ENCODE measurements at places on chromosomes 13 and 19.
A peak's percentile ranks its signal among the peaks of the same experiment; 100 is the strongest.

GRCh38 chr19:47001584-47001983 lies 18.1 kb upstream of the NPAS1 start:
- no peak for DNase-seq

DNA sequence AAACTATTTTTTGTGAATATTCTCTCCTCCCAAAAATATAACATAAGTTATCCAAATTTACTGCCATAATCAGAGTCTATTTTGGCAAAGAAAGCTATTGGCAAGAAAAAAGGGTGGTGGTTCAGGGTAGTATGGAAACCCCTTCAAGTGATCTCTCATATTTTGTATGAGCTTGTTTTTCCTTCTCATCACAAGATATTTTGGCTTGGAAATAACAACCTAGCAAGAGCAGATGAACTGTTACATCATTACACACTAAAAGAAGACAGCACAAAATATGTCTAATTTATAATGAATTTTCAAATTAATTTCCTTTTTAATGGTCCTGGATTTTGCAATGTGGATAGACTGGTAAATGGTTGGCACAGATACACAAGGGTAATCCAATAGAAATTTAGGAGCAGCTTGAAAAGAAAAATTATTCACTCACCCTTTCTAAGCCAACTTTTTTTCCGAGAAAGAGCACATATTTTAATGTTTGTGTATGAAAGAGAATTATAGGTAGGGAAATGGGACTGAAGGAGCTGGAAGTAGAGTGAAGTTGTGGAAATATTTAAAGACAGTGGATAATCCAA lies 225.1 kb downstream of the EFNB2 start:
- DNase-seq = no peak

DNA sequence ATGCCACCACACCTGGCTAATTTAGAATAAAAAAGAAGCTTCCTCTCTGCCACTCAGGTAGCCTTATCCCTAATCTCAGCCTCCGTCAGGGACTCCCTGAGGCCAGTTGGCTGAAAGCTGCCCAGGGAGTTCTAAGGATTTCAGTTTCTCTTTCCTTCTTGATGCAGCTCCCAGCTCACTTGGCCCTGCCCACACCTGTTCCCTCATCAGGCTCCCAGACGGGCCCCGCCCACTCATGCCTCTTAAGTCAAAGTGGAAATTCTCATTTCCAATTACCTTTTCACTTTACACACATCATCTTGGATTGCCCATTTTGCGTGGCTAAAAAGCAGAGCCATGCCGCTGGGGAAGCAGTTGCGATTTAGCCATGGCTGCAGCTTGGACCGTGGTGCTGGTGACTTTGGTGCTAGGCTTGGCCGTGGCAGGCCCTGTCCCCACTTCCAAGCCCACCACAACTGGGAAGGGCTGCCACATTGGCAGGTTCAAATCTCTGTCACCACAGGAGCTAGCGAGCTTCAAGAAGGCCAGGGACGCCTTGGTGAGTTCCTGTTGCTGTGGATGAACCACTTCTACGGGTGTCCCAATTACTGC lies at the start of gene IFNL1:
Gene IFNL1, plus strand, starts transcription at position 353 of the 591 bp plus-strand sequence. Its CDS starts 15 bp downstream, at position 368.
- no peak for DNase-seq

GRCh38 chr13:28271056-28271840 lies 132.9 kb downstream of the PAN3 start:
- no peak for DNase-seq

GRCh38 chr13:51589793-51590192 lies 5.5 kb downstream of the WDFY2 start:
- no peak for DNase-seq

GRCh38 chr13:91323349-91323748 lies 24.1 kb upstream of the MIR17HG start:
- no peak for DNase-seq

GRCh38 chr13:41577436-41577835 lies 120.1 kb downstream of the RGCC start:
- DNase-seq = no peak

GRCh38 chr13:43304945-43305344 lies 281.6 kb downstream of the DNAJC15 start:
- DNase-seq = no peak

DNA sequence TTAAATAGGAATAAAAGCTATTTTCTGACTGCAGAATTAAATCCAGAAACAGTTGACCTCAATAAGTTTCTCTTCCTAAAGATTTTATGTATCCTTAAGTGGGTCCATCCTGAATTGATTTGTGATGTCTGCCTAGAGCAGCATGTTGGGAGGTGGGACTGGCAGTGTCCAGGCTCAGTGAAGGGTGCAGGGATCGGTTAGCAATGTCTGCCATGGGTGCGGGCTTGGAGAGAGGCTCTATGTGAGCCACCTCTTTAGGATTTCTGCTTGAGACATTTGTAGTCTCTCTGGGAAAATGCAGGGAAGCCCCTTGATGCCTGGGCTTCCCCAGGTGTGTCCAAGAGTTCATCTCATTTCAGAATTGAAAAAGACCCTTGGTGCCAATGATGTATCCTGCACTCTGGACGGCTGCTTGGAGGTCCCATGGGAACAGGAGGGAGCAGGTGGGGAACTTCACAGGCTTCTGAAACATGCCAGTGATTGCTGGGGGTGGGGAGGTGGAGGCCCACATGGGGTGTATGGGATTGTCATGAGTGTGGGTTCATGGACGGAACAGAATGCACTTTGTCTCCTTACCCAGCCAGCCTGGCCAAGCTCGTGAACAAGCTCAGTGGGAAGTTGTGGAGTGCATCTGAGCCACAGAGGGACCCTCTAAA lies 6.2 kb upstream of the COLGALT1 start:
- no peak for DNase-seq

DNA sequence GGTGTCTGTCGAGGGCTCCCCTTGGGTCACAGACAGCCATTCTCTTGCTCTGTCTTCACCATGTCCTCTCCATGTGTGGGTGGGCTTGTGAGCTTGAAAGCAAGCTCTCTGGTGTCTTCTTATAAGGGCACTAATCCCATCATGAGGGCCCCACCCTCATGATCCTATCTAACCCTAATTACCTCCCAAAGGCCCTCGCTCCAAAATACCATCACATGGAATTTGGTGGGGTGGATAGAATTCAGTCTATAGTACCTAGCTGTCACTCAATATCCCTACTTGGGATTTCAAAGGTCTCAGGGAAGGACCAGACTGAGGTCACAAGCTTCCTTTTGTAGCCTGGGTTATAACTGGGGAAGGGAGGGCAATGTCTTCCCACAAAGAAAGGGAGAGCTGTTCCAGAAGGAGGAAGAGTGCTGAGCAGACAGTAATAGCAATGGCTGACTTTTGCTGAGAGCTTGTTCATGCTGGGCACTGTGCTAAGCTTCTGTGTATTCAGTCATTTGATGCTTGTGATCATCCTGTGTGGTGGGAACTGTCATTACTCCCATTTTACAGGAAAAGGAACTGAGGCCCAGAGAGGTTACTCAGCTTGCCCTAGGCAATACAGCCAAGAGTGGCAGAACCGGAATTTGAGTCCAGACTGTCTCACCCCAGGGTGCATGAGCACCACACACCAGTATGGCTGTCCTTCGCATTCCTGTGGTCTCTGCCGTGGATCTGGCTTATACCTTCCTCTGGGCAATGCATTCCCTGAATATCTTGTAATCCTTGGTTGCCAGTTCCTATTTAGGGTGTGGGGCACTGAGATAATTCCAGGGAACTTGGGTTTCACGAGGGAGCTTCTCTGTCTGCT lies 8.2 kb downstream of the FXYD5 start:
- no peak for DNase-seq

- DNase-seq = no peak
Measured at GRCh38 chr19:32269831-32270230, 75.6 kb upstream of the ZNF507 start.

DNA sequence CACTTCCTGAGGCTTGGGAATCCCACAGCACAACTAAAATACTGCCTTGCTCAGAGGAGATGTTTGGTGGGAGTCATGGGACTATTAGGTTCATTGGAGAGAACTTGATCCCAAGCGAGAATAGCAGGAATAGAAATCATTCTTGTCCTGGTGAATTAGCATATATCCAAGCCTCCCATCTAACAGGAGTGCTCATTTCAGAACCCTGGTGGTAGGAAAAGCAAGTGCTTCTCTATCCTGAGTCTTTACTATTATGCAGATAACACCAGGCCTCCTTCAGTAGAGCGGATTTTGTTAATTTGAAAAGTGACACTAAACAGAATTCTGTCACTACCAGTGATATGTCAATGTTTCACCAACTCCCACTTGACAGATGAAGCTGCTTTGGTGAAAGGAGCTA lies 199.5 kb downstream of the ATP8A2 start:
- DNase-seq = no peak

- no peak for DNase-seq
Measured at GRCh38 chr13:27023385-27024073, 148.1 kb downstream of the USP12 start.

- no peak for DNase-seq
Measured at GRCh38 chr13:84997858-84998257, 801.4 kb downstream of the SLITRK6 start.

- DNase-seq = no peak
Measured at GRCh38 chr13:64428196-64428595, 2801.9 kb downstream of the PCDH9 start.

- DNase-seq = no peak
Measured at GRCh38 chr19:6450166-6450565, 9.4 kb downstream of the SLC25A23 start.

DNA sequence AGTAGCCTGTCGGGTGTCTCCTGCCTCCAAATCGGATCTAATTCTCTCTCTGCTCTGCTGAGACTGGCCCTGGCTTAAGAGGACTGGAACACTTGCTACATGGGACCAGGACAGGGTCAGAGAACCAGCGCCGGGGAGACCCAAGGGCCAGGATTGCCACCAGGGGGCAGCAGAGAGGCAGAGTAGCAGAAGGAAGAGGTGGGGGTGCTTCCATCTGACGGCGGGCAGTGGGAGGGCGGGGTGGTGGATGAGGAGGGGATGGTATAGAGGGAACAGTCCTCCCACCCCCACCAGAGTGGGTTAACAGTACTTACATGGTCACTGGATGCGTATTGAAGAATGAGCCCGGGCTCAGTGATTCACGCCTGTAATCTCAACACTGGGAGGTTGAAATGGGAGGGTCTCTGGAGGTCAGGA lies 11.9 kb downstream of the SELENOW start:
- DNase-seq = peak; percentile 97

DNA sequence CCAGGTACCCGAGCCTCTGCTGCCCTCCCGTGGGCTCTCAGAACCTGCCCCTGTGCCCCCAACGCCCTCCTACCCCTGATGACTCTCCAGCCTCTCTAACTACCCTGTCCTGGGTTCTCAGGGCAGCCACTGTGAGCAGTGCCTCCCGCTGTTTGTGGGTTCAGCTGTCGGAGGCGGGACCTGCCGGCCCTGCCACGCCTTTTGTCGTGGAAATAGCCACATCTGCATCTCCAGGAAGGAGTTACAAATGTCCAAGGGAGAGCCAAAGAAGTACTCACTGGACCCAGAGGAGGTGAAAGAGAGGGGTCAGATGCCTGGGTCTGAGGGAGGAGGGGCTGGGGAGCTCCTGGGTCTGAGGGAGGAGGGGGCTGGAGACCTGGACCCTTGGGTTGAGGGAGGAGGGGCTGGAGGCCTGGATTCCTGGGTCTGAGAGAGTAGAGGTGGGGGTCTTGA lies 20.0 kb downstream of the CNFN start:
- DNase-seq = no peak

DNA sequence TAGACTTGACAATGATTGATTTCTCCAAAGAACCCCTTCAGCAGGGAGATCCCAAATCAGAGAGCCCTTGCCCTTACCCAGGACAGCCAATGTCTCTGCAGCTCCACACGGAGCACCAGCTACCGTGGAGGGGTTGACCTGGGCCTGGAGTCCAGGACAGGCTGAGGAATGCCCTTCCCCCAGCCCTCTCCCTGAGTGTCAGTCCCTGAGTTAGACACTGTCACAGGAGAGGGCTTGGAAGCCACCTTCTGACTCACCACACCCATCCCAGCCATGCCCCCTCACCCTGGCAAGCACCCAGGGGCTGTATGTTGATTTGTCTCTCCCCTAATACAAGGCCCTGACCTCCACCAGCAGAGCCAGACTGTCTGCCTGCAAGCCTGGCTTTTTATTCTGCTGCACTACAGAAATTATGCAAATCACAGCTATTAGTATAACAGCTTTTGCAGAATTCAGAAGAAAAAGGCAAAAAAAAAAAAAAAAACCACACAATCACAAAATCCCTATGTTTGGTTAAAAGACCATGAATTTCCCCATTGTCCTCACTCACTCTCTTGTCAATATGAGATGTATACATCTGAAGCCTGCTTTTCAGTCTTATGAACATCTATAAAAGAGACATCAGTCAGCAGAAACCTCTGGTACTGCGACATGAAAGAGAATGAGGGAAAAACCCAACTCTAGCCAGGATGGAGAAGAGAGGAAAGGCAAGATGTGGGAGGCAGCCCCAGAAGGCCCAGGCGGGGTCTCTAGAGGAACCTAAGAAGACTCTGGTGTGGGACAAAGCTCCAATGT lies 240.7 kb downstream of the UQCRFS1 start:
- no peak for DNase-seq

GRCh38 chr13:102914339-102914930 lies 68.6 kb downstream of the ERCC5 start:
- DNase-seq = no peak

GRCh38 chr13:83085186-83085900 lies 796.9 kb downstream of the SLITRK1 start:
- no peak for DNase-seq

DNA sequence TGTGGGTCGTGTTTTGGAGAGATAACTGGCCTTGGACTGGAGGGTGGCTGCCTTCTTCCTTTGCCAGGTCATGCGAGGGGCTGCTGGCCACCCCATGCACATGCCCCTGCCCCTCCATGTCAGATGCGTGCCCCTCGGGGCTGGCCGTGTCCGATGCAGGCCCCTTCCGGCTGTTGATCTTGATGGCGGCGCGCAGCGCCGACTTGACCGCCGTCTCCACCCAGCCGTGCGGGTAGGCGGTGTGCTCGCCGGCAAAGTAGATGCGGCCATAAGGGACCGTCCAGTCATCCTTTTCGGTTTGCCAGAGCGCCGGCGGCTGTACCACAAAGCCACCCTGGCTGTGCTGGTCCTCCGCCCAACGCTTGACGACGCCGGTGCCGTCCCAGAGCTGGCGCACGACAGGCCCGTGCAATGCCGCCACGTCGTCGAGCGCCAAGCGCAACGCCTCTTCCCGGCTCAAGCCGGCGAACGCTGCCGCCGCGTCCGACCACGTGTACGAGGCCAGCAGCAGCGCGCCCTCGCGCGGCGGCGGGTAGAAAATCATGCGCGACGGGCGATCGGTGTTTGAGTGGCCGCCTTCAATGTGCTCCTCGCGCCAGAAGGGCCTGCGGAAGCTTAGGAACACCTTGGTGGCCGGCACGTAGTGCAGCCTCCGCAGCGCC lies 6.9 kb downstream of the IL4I1 start:
- peak; percentile 46 for DNase-seq

- no peak for DNase-seq
Measured at GRCh38 chr19:41577144-41577830, 1.3 kb downstream of the CEACAM21 start.

DNA sequence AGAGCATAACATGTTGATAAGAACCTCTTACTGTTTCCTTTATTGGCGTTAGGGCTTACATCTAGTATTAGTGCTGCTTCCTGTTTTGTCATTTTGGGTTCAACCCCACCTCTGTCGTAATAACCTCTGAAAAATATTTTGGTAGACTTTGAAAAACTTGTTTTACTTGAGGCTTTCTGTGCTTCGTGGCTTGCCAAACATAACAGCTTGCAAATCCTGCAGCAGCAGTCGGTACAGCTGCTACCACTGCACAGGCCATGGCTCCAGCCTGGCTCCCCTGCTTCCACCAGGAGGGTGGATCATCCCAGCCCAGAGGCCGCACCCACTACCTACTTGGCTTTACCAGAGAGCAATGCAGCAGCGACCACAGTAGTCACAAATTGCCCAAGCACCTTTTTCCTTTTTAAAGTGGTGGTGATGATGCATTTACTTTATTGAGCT lies 11.8 kb upstream of the CEACAM4 start:
- no peak for DNase-seq

GRCh38 chr13:26474286-26474685 lies 83.2 kb upstream of the WASF3 start:
- no peak for DNase-seq

Measured in activated CD8-positive, alpha-beta memory T cell treated with anti-CD3 and anti-CD28 coated beads for 48 hours (primary cell).